Effector memory CD8-positive, alpha-beta T cell (primary cell): ENCODE measurements at places on chromosomes 4 and X.
A peak's percentile ranks its signal among the peaks of the same experiment; 100 is the strongest.

- no peak overlapping the region for H3K27ac ChIP-seq
- no peaks in the 10 kb centered on the region for H3K36me3 ChIP-seq
- DNase-seq = no peak
- no peaks in the 10 kb centered on the region for H3K4me1 ChIP-seq
- H3K4me3 ChIP-seq = no peak overlapping the region
Measured at GRCh38 chr4:60805500-60806313, 394.4 kb upstream of the ADGRL3 start.

GRCh38 chr4:140800666-140801065, 44.5 kb upstream of the TBC1D9 start:
- no peaks in the 10 kb centered on the region for H3K36me3 ChIP-seq
- no peak overlapping the region for H3K27ac ChIP-seq
- H3K4me1 ChIP-seq = no peaks in the 10 kb centered on the region

GRCh38 chrX:48083212-48083611, 11.8 kb upstream of the ZNF630 start:
- H3K27ac ChIP-seq = no peak overlapping the region
- no peaks in the 10 kb centered on the region for H3K4me1 ChIP-seq
- H3K27me3 ChIP-seq = no peaks in the 10 kb centered on the region
- peak; percentile 17 for DNase-seq
- no peaks in the 10 kb centered on the region for H3K36me3 ChIP-seq
- no peak overlapping the region for H3K4me3 ChIP-seq

GRCh38 chrX:95754411-95754810, 930.2 kb upstream of the DIAPH2 start:
- H3K4me1 ChIP-seq = no peaks in the 10 kb centered on the region
- no peaks in the 10 kb centered on the region for H3K36me3 ChIP-seq
- no peaks in the 10 kb centered on the region for H3K27me3 ChIP-seq
- no peak overlapping the region for H3K27ac ChIP-seq
- no peak for DNase-seq
- no peak overlapping the region for H3K4me3 ChIP-seq

DNA sequence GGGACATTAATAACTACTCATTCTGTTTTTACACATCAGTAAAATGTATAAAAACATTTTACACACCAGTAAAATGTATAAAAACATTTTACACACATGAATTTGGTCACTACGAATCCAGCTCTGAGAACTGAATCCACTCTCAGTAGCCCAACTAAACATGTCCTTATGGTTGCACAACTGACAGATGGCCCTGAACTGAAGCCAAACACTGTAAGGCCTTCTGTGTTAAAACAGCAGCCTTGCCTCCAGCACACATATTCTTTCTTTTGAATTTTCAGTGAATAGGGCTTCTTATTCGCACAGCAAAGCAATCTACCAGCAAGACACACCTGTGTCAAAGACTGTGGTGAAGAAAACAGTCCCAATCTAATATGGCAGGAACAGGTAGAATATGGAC, 169.9 kb upstream of the FMR1 start:
- no peak for DNase-seq
- no peaks in the 10 kb centered on the region for H3K4me1 ChIP-seq
- no peak overlapping the region for H3K4me3 ChIP-seq
- no peak overlapping the region for H3K27ac ChIP-seq
- H3K36me3 ChIP-seq = no peaks in the 10 kb centered on the region

- H3K27me3 ChIP-seq = no peaks in the 10 kb centered on the region
- H3K27ac ChIP-seq = no peak overlapping the region
- H3K4me3 ChIP-seq = no peak overlapping the region
- no peaks in the 10 kb centered on the region for H3K4me1 ChIP-seq
- no peak for DNase-seq
Measured at GRCh38 chr4:14168919-14169318, 541.4 kb upstream of the BOD1L1 start.

DNA sequence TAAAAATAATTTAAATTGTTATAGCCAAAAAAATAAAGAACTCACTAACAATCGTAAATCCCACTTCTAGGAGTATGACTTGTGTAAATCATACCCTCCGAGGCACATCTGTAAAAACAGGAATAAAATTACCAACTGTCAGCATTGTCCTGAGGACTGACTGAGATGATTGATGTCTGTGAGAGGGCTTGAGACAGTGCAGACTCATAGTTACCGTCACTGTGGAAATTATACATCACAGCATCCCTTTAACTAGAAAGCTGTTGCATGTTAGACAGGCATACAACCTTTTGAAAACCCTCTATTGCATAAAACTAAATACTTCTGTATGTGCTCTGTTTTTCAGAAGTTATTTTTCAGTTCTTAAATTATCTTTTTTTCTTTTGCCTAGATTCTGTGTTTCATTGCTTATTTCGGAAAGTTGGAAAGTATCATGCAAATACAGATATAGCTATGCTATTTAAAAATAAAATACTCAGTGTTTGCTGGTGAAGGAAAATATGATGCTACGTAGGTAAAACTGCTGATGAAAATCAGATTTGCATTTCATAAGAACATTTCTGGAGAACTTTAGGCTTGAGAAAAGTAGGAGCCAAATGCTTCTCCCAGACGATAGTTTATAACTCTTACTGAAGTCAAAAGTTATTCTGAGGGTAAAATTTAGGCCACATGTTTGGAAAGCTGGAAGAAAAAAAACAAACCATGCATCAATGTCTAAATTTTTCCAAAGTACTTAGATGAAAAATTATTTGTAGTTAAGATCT, 13.6 kb upstream of the RBPJ start:
- no peak for DNase-seq
- no peaks in the 10 kb centered on the region for H3K27me3 ChIP-seq
- H3K4me1 ChIP-seq = peaks cover 5% of the 10 kb centered on the region
- no peak overlapping the region for H3K27ac ChIP-seq

DNA sequence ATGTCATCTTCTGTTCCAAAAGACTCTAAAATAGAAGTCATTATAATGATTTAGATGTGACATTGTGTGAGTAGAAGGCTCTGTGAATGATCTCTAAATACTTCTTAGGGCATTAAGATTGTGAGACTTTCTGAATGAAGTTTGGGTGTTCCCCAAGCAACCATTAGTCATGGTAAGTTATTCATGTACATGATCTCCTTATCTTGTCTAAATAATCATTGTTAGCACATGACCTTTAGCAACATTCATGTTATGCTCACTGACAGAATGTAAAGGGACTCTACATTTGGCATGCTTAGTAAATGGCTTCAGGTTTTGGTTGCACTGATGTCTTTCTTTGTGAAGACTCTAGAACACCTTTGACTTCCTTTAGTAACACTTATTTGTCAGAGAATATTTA, 140.8 kb upstream of the AGA start:
- no peak overlapping the region for H3K4me3 ChIP-seq
- no peaks in the 10 kb centered on the region for H3K4me1 ChIP-seq
- H3K27me3 ChIP-seq = no peaks in the 10 kb centered on the region
- H3K36me3 ChIP-seq = no peaks in the 10 kb centered on the region
- no peak overlapping the region for H3K27ac ChIP-seq
- DNase-seq = no peak

DNA sequence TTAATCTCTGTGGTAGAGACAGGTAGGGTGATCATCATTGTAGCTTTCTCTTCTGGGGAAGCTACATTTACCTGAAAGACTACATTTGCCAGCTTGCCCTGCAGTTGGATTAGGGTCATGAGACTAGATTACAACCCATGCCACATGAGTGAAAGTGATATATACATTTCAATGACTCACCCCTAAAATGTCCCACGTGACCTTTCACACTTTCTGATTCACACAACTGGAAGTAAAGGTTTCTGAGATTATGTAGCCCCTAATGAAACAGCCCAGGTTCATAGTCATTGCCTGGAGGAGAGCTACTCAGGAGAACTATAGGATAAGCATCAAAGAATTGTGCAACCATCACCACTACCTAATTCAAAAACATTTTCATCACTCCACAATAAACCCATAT, 17.8 kb downstream of the PDCL2 start:
- H3K4me1 ChIP-seq = no peaks in the 10 kb centered on the region
- no peak overlapping the region for H3K4me3 ChIP-seq
- no peak overlapping the region for H3K27ac ChIP-seq
- no peak for DNase-seq

GRCh38 chr4:66585767-66586166, 915.5 kb upstream of the EPHA5 start:
- H3K4me3 ChIP-seq = no peak overlapping the region
- no peaks in the 10 kb centered on the region for H3K4me1 ChIP-seq
- H3K27me3 ChIP-seq = no peaks in the 10 kb centered on the region
- DNase-seq = no peak

DNA sequence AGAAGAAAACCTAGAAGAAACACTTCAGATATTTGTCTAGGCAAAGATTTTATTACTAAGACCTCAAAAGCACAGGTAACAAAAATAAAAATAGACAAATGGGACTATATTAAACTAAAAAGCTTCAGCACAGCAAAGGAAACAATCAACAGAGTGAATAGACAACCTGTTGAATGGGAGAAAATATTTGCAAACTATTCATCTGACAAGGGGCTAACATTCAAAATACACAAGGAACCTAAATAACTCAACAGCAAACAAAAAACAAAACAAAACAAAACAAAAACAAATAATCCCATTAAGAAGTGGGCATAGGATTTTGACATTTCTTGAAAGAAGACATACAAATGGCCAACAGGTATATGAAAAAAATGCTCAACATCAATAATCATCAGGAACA, 192.7 kb upstream of the ZCCHC13 start:
- no peaks in the 10 kb centered on the region for H3K27me3 ChIP-seq
- no peaks in the 10 kb centered on the region for H3K4me1 ChIP-seq
- no peak overlapping the region for H3K4me3 ChIP-seq
- H3K36me3 ChIP-seq = no peaks in the 10 kb centered on the region
- no peak for DNase-seq

- no peaks in the 10 kb centered on the region for H3K36me3 ChIP-seq
- no peak overlapping the region for H3K27ac ChIP-seq
- H3K4me1 ChIP-seq = no peaks in the 10 kb centered on the region
- H3K27me3 ChIP-seq = no peaks in the 10 kb centered on the region
Measured at GRCh38 chr4:182297659-182298058, 54.5 kb downstream of the TENM3 start.

- no peak overlapping the region for H3K4me3 ChIP-seq
- DNase-seq = no peak
- H3K4me1 ChIP-seq = no peaks in the 10 kb centered on the region
- H3K36me3 ChIP-seq = no peaks in the 10 kb centered on the region
- H3K27me3 ChIP-seq = no peaks in the 10 kb centered on the region
Measured at GRCh38 chrX:21355831-21356230, 18.4 kb upstream of the CNKSR2 start.

- peak; percentile 1 for DNase-seq
- H3K27ac ChIP-seq = peak overlapping the region; percentile 82
- H3K27me3 ChIP-seq = no peaks in the 10 kb centered on the region
Measured at GRCh38 chr4:40550948-40551462, 78.7 kb downstream of the RBM47 start.

GRCh38 chr4:64495946-64496345, 86.7 kb upstream of the TECRL start:
- H3K27ac ChIP-seq = no peak overlapping the region
- no peak overlapping the region for H3K4me3 ChIP-seq
- no peaks in the 10 kb centered on the region for H3K27me3 ChIP-seq

DNA sequence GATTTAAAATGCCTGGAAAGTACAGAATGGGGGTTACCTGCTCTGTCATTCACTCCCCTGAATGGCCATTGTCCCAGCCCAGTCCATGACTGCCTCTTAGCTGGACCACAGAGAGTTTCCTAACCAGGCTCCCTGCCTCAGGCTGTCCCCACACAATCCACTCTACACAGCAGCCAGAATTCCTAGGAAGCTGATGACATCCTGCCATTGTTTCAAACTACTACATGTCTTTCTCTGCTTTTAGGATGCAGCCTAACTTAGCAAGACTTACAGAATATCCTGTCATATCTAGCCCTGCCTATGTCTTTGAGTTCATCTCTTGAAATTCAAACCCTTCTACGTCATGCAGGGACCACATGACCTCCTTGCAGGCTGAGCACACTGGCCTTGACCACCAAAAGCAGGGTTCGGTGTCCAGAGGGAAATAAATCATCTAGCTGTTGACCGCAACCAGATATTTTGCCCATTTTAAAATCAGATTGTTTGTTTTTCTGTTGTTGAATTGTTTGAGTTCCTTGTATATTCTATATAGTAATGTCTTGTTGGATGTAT, 16.1 kb upstream of the CRMP1 start:
- no peaks in the 10 kb centered on the region for H3K36me3 ChIP-seq
- H3K4me3 ChIP-seq = no peak overlapping the region
- no peaks in the 10 kb centered on the region for H3K4me1 ChIP-seq
- no peak for DNase-seq
- no peak overlapping the region for H3K27ac ChIP-seq

GRCh38 chr4:153710681-153711080, 26.6 kb downstream of the TLR2 start:
- no peaks in the 10 kb centered on the region for H3K4me1 ChIP-seq
- H3K27ac ChIP-seq = no peak overlapping the region
- no peak overlapping the region for H3K4me3 ChIP-seq

DNA sequence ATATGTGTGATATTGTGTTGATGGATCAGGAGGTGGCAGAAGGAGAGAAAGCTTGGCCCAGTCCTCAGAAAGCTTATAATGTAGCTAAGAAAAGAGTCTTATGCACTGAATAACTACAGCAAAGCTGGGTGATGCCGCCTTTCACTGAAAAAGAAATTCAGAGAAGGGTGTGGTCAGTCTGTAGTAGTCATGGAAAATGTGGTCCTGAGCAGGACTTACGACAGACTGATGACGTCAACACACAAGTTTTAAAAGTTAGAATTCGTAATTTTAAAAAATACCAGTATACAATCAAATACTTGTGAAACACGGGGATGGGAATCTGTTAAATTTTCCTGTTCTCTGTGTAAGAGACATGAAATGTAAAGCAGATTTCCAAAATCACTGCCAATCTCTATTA, 87.0 kb upstream of the RAPGEF2 start:
- H3K4me3 ChIP-seq = no peak overlapping the region
- no peak for DNase-seq

- no peak overlapping the region for H3K27ac ChIP-seq
- H3K4me3 ChIP-seq = no peak overlapping the region
- peaks cover 29% of the 10 kb centered on the region for H3K27me3 ChIP-seq
- peaks cover 24% of the 10 kb centered on the region for H3K4me1 ChIP-seq
- no peak for DNase-seq
Measured at GRCh38 chr4:5863461-5864113, 29.3 kb downstream of the CRMP1 start.

GRCh38 chr4:4539481-4539880, 2.4 kb downstream of the STX18 start:
- H3K4me3 ChIP-seq = peak overlapping the region; percentile 96
- no peaks in the 10 kb centered on the region for H3K27me3 ChIP-seq
- H3K36me3 ChIP-seq = peaks cover 13% of the 10 kb centered on the region
- peak overlapping the region; percentile 10 for H3K27ac ChIP-seq
- no peak for DNase-seq

GRCh38 chr4:46908148-46908547, 897 bp downstream of the COX7B2 start:
- no peak overlapping the region for H3K4me3 ChIP-seq
- no peak overlapping the region for H3K27ac ChIP-seq
- no peak for DNase-seq
- H3K36me3 ChIP-seq = no peaks in the 10 kb centered on the region
- no peaks in the 10 kb centered on the region for H3K27me3 ChIP-seq
- H3K4me1 ChIP-seq = no peaks in the 10 kb centered on the region

- H3K27ac ChIP-seq = peak within 1 kb of the TSS; percentile 88
- peak within 1 kb of the TSS; percentile 89 for H3K4me3 ChIP-seq
- H3K27me3 ChIP-seq = no peaks in the 10 kb centered on the region
Measured at GRCh38 chrX:154436983-154437752, at the start of gene GDI1. Gene GDI1 (plus strand): TSS chrX:154437154. CDS start chrX:154437255, 101 bp downstream.
